ENCODE measurements at places on chromosomes 2 and 18. TPM values are rescaled to one million over a fixed set of nuclear protein-coding genes. Genes with fewer than 3 reads are reported as not detected.

The RBM45 gene
- 18.2 TPM for total RNA-seq

The SCYGR4 gene
- total RNA-seq: not detected

The TMEM198 gene
- 1.2 TPM for total RNA-seq

The ALPI gene
- not detected for total RNA-seq

The OLA1 gene
- total RNA-seq: 82.3 TPM

The ELAC1 gene
- total RNA-seq: 6.6 TPM

The CD8A gene
- total RNA-seq: under 0.01 TPM

The PFN4 gene
- 0.78 TPM for total RNA-seq

The LRRC30 gene
- total RNA-seq: not detected

The DSG2 gene
- 0.39 TPM for total RNA-seq

The GKN2 gene
- total RNA-seq: not detected

The CLEC4F gene
- total RNA-seq: not detected

The DNAJC5G gene
- not detected for total RNA-seq

The NCKAP1 gene
- 143 TPM for total RNA-seq

The SPDYA gene
- 0.59 TPM for total RNA-seq

The CFLAR gene
- 76.4 TPM for total RNA-seq

The FBXO15 gene
- 0.37 TPM for total RNA-seq

The TEX44 gene
- total RNA-seq: not detected

The POTEI gene
- not detected for total RNA-seq

The AFF3 gene
- total RNA-seq: not detected
